ENCODE measurements at places on chromosomes 7 and 10.

DNA sequence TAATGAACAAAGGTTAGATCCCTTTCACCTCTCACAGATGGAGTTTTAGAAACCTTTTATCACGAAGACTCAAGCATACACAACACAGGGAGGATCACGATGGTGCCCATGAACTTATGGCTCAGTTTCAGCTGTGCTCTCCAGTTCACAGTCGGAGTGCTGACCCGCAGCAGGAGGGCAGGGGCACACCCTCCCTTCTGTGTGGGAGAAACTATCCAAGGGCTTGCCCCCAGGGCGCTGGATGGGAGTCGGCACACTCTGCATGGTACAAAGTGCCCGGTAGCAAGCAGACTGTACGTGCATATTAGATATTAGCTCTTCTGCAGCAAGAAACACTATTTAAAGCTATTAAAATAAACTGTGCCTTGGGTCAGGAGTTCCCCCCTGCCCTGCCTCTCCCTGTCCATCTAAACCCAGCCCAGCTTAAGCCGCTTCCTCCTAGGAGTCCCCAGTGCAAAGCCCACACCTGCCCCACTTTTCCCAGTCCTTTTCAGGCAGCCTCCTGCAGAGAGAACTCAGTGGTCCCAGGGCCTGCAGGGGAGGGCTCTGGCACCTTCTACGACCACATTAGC, 76.5 kb downstream of the CHST15 start:
- no peak for DNase-seq

DNA sequence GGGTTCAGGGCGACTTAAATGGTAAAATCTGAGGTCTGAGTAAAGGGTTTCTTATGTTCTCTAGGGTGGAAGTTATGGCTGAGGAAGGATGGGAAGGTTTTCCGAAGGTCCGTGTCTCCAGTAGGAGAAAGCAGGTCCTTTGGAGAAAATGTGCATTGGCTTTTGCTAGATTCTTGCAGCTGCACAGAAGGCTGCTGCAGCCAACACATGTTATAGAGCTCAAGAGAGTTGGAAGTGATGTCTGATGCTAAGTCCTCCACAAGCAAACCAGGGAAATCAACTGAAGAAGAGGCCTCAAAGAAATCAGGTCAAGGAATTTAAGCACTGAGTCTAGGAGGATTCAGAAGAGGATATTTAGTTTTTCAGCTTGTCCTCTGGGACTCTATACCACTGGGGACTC, 404.6 kb downstream of the LRMDA start:
- DNase-seq: no peak

GRCh38 chr7:73555411-73555982, 2.0 kb downstream of the BCL7B start:
- DNase-seq: no peak

GRCh38 chr10:103665162-103665889, 171.8 kb downstream of the NEURL1 start:
- no peak for DNase-seq

GRCh38 chr7:81957517-81957916, 187.7 kb upstream of the HGF start:
- no peak for DNase-seq

- DNase-seq: no peak
These were observed 194.0 kb downstream of the AHR start for GRCh38 chr7:17492437-17492836.

DNA sequence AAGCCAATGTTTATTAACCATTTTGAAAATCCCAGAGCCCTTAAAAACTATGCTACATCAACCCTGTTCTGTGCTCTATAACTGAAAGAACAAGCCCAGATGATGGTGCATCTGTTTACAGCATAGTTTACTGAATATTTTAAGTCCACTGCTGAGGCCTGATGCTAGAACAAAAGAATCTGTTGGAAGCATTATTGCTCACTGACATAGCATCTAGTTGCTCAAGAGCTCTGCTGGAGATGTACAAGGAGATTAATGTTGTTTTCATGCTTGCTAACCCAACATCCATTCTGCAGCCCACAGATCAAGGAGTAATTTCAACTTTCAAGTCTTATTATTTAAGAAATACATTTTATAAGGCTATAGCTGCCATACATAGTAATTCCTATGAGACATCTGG, 181.3 kb upstream of the FEZF1 start:
- DNase-seq: no peak

GRCh38 chr10:17793823-17794644, 15.1 kb upstream of the MRC1 start:
- no peak for DNase-seq

DNA sequence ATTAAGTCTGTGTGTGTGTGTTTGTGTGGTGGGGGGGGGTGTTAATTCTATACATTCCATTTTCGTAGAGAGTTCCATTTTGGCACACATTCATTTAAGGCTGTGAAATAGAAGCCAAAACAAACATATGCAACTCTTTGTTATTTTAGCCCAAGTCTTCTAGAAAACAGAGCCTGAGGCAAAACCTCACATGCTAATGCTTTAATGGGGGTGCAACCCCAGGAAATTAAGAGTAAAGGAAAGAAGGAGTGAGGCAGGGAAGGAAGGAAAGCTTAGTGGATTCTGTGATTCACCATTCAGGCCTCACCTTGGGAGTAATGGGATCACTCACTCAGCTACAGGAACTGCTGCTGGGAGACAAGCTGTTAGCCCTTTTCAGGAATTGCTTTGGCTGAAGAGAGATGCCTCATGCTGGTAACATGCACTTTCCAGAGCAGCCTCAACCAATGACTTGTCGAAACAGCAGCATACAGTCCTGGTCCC, 73.0 kb upstream of the CTTNBP2 start:
- DNase-seq: no peak
